ENCODE measurements at places on chromosomes 4 and X.

DNA sequence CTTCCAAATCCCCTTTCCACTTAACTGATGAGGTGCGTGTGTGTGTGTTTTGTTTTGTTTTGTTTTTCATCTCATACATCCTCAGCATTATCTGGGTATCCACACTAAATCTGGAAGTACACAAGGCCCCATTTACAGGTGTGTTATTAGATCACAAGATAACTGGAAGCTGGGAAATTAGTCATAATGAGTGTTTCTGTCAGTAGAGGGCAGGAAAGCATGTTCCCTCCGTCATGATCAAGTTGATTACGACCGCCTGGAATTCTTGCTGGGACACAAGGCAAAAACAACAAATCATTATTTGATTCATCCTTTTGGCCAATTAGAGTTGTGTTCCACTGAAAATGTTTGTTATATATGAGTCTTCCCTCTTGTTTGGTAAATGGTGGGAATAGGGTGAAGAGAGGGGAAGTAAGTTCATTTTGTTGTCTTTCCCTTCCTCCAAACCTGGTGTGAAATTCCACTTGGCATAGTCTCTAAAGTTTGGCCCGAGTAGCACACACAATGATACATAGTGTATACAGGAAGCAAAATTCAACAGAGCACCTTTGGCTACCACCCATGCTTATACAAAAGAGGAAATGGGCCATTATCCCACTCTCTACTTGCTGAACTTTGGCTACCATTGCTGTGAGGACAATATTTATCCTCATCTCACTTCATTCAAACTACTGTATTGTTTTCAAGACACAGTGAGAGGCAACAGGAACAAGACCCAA lies 33.3 kb upstream of the TLL1 start:
- no peak for DNase-seq

- no peak for DNase-seq
Measured at GRCh38 chrX:16559206-16559619, 90.7 kb upstream of the S100G start.

- no peak for DNase-seq
Measured at GRCh38 chr4:88998001-88998400, 59.0 kb downstream of the FAM13A start.

DNA sequence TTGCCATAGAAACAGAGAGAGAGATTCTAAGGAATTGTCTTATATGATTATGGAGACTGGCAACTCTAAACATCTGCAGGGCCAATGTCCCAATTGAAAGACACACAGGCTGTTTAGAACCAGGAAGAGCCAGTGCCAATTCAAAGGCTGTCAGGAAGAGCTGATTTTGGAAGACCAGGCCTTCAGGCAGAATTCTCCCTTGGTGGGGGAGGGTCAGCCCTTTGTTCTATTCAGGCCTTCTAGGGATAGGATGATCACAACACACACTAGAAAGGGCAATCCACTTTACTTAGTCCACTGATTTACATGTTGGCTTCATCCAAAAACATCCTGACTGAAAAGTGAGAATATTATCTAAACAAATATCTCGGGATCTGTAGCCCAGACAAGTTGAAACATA lies 15.2 kb downstream of the C4orf46 start:
- DNase-seq = no peak

DNA sequence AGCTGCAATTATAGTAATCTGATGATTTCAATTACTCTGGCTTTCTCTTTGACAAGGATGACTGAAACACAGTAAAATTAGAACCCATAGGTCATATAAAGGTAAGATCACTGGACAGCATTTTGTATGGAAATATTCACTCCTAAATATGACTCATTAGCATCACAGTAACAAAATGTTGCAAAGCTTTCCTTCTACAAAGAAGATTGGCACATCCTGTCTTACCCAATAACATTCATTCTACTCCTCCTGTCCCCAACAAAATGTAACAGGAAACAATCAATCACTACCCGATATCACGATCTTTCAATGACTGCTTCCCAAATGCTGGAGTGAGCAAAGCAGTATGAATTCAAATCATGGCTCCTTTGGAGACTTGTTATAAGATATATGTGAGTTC lies 95.3 kb downstream of the FANCB start:
- no peak for DNase-seq

DNA sequence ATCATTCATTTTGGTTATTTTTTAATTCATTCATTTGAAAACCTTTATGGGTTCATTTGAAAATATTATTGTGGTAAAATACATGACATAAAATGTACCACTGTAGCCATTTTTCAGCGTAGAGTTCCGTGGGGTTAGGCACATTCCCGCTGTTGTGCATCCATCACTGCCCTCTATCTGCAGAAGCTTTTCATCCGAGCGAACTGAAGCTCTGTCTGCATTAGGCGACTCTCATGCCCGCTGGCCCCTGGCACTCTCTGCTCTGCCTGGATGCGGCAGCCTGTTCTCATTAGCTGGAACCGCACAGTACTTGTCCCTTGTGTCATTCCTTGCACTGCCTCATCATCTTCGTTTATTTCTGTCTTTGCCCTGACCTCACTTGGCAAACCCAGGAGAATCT lies 17.5 kb downstream of the CFAP99 start:
- DNase-seq = no peak

DNA sequence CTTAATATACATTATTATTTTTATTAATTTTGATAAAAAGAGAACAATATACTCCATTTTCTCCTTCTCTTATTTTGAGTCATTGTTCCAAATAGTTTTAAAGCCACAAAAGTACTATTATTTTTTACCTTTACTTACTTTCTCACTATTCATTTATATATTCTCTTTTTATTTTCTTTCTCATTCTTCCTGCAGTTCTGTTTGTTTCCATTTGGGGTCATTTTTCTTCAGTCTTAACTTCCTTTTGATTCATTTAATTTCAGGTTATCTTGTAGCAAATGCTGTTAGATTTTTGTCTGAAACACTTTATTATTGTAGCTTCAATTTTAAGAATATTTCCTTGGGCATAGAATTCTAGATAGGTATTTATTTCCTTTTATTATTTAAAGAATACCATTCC lies 438.6 kb upstream of the EPHA5 start:
- DNase-seq = no peak

DNA sequence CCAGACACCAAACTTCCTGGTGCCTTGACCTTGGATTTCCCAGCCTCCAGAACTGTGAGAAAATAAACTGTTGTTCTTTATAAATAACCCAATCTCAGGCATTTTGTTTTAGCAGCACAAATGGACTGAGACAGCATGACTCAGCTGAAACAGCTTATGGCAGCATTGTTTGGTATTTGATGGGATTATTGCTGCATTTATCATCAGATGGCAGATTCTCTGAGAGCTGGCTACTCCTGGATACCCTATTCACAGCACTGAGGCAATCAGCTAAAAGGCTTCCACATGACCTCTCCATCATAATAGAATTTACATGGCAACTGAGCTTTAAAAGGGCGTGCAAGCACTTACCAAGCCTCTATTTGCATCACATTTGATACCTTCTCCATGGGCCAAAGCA lies 623.1 kb upstream of the CPEB2 start:
- no peak for DNase-seq

GRCh38 chrX:71118985-71119535 lies 664 bp downstream of the MED12 start:
- no peak for DNase-seq

GRCh38 chr4:149708513-149709130 lies 107.0 kb downstream of the IQCM start:
- DNase-seq = no peak

Data from SW 1271 (cell line).